Upper lobe of left lung (tissue), 6 donors: ENCODE measurements at places on chromosomes 6 and 20.

- no peaks in the 10 kb centered on the region for H3K4me1 ChIP-seq
- DNase-seq = no peak
- H3K27ac ChIP-seq = no peak overlapping the region
- no peaks in the 10 kb centered on the region for H3K27me3 ChIP-seq
- no peak overlapping the region for H3K4me3 ChIP-seq
- H3K36me3 ChIP-seq = no peaks in the 10 kb centered on the region
Measured at GRCh38 chr6:154488802-154489437, 21.6 kb downstream of the CNKSR3 start.

- H3K4me1 ChIP-seq = no peaks in the 10 kb centered on the region
- H3K36me3 ChIP-seq = no peaks in the 10 kb centered on the region
- H3K27ac ChIP-seq = no peak overlapping the region
- no peak for DNase-seq
Measured at GRCh38 chr20:48556956-48557355, 270.8 kb downstream of the PREX1 start.

DNA sequence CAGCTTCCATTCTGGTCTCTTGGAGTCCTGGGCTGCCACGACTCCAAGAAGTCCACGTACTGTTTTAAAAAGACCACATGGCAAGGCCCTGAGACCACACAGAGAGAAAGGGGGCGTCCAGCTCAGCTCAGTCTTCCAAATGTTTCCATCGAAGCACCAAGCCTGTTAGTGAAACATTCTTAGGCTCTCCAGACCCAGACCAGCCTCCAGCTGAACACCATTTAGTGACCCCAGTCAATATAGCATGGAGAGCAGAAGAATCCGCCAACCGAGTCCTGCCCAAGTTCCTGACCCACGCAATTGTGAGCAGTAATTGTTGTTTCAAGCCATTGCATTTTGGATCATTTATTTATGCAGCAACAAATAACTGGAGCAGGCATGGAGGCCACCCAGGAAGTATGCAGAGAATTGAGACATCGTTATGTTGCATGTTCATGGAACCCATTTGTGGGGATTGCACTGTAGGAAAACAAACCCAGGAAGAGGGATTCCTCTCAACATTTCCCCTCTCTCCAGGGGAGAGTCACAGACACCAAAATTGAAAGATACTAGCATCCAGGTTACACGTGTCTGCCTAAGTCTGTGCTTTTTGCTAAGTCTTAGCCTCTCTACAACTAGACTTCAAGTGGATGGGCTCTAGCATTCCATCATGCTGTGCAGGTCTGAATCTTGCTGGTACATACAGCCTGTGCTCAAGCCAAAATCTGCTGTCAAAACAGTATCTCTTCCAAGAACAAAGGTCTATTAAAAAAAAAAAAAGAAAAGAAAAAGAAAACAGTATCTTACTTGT, 42.7 kb downstream of the SNRNP48 start:
- no peak for DNase-seq
- no peaks in the 10 kb centered on the region for H3K27me3 ChIP-seq
- no peaks in the 10 kb centered on the region for H3K4me1 ChIP-seq
- no peak overlapping the region for H3K27ac ChIP-seq
- no peak overlapping the region for H3K4me3 ChIP-seq

DNA sequence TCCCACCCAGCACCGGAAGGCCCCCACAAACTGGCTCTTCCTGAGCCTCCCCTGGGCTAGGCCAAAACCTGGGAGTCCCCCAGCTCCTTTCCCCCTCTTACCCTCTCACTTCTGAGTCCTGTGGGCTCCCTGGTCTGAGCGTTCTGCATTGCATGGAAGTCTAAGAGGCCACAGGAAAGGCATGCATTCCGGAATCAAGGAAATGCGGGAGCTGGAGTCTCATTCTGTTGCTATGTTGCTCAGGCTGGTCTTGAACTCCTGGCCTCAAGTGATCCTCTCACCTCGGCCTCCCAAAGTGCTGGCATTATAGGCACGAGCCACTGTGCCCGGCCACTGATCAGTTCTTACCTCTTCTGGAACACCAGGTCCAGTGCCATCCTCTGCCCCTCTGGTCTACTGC, 45.9 kb downstream of the UBE2V1 start:
- no peak for DNase-seq
- no peaks in the 10 kb centered on the region for H3K36me3 ChIP-seq
- H3K27ac ChIP-seq = no peak overlapping the region
- H3K4me3 ChIP-seq = no peak overlapping the region

DNA sequence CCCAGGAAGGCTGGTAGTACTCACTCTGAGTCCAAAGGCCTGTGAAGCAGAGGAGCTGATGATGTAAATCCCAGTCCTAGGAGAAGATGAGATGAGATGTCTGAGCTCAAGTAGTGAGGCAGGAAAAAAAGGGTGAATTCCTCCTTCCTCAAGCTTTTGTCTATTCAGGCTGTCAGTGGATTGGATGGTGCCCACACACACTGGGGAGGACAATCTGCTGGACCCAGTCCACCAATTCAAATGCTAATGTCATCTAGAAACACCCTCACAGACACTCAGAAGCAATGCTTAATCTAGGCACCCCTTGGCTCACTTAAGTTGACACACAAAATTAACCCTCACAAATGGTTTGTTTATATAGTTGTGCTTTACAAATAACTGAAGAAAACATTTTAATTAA, 94.6 kb downstream of the CD109 start:
- no peak overlapping the region for H3K27ac ChIP-seq
- H3K4me1 ChIP-seq = no peaks in the 10 kb centered on the region
- no peak for DNase-seq
- H3K4me3 ChIP-seq = no peak overlapping the region

- H3K36me3 ChIP-seq = peaks cover 14% of the 10 kb centered on the region
- H3K4me1 ChIP-seq = peaks cover 18% of the 10 kb centered on the region
- H3K27me3 ChIP-seq = no peaks in the 10 kb centered on the region
- no peak for DNase-seq
Measured at GRCh38 chr6:151376440-151376839, 14.9 kb downstream of the ZBTB2 start.
